ENCODE measurements at places on chromosomes 11 and 22.
A peak's percentile ranks its signal among the peaks of the same experiment; 100 is the strongest.

- DNase-seq = no peak
Measured at GRCh38 chr11:124724979-124725718, 14.6 kb upstream of the NRGN start.

DNA sequence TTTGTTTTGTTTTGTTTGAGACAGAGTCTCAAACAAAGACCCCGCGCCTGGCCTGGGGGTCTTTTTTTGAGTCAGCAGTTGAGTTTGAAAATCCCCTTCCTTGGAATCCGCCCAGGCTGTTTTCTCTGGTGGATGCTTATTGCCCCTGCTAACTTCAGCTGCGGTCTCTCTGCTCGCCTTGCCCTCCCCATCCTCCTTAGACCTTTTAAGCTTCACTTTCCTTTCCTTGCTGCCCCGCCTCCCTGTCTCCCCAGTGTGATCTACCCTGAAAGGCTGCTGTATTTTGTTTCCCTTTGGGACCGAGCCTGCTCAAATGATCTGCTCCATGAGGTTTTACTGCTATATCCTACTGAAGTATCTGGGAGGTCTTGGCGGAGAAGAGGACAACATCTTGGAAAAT, 2.5 kb downstream of the USP18 start:
- DNase-seq = no peak

- DNase-seq = no peak
Measured at GRCh38 chr11:45995342-45995734, 72.9 kb downstream of the LARGE2 start.

- peak; percentile 54 for DNase-seq
Measured at GRCh38 chr11:114163830-114164401, 104.4 kb downstream of the ZBTB16 start.

- peak; percentile 65 for DNase-seq
Measured at GRCh38 chr11:65430406-65431217, 8.0 kb downstream of the NEAT1 start.

- DNase-seq = no peak
Measured at GRCh38 chr11:19244621-19245020, 3.9 kb upstream of the E2F8 start.

- DNase-seq = peak; percentile 69
Measured at GRCh38 chr11:23078289-23078971, 218.2 kb upstream of the CCDC179 start.

DNA sequence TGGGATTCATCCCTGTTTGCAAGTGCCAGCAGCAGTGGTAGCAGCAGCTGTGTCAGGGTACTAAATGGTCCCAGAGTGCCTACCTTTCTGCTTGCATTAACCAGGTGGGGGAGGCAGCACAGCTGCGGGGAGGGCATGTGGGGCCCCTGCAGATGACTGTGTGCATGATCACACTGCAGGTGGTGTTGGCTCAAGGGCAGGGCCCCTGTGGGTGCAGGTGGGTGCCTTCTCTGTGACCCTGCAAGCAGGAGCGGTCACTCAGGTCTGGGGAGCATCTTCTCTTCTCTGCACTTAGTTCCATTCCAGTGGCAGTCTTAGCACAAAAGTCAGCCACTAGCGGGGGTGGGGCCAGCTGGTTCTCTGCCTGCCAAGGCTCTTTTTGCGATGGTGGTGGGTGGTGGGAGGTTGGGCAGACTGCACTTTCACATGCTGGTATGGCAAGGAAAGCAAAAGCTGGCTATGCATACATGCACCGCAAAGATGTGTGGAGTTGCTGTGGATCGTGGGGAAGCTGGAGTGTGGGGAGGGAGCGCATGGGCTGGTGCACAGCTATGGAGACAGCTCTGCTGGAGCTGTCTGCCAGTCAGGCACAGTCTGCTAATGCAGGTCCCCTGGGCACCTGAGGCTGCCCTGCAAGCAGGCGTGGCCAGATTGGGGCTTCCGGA, 157.1 kb downstream of the DYNC2H1 start:
- no peak for DNase-seq

All from iris pigment epithelial cell (primary cell).